ENCODE measurements at places on chromosomes 11 and 22.
A peak's percentile ranks its signal among the peaks of the same experiment; 100 is the strongest.

- no peak for DNase-seq
These were observed 401.0 kb upstream of the SYN3 start for GRCh38 chr22:33459137-33459536.

DNA sequence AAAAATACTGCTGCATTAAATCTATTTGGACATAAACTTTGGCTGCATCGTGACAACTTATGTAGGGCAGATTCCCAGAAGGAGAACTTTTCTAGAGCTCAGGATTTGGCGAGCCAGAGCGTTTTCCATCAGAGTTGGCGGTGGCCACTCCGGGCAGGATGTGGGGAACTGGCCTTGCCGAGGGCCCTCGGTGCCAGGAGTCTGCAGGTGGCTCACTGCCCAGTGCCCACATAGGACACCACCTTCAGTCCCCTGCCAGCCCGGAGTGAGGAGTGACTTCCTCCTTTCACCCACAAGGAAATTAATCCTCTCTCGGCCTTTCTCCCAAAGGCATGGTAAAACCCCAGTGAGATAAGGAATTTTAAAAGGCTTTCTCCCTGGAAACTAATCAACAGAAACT lies 1.6 kb upstream of the LGALS2 start:
- DNase-seq: no peak

GRCh38 chr11:6200975-6201374 lies 2.0 kb downstream of the OR52W1 start:
- no peak for DNase-seq

GRCh38 chr22:29603358-29604075 lies at the start of gene NF2:
NF2 (plus strand) TSS chr22:29603633; CDS start chr22:29603999, 366 bp downstream.
- DNase-seq: peak; percentile 98

- no peak for DNase-seq
These were observed 7.8 kb upstream of the FANCF start for GRCh38 chr11:22633354-22633902.

GRCh38 chr11:40186437-40187263 lies 1272.8 kb downstream of the LRRC4C start:
- no peak for DNase-seq

DNA sequence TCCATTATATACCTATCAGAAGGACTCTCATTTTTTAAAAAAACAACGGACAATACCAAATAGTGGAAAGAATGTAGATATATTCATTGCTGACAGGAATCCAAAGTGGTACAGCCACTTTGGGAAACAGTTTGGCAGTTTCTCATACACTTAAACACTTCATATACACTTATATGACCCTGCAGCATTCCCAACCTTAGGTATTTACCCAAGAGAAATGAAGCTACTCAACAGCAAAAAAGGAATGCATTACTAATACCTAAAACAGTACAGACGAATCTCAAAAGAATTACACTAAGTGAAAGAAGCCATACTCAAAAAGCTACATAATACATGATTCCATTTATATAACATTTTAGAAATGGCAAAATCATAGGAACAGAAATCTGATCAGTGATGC lies 51.5 kb downstream of the RBFOX2 start:
- no peak for DNase-seq

DNA sequence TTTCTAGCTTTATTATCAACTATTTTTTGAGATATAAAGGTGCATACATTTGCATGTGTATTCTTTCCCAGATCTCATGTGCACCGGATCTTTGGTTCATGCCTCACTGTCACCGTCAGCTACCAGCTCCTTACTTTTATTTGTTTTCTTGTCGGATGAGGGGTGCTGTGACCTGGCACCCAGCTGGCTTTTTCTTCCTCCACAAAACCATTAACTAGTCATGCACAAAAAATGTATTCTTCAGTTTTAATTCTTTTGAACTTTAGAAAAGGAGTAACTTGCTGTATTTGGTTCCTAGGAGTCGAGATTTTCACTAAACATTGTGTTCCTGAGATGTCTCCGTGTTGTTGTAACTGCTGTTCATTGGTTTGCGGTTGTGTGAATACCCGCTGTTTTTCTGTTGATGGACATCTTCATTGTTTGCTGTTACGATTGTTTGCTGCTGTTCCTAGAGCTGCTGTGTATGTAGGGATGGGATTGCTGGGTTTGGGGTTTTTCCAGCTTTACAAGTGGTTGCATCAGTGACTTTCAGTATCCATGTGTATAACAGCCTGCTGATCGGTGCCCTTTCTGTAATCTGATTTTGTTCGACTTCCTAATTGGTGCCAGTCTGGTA lies 39.4 kb downstream of the MOV10L1 start:
- DNase-seq: no peak
